ENCODE measurements at places on chromosomes 12 and 14.
A peak's percentile ranks its signal among the peaks of the same experiment; 100 is the strongest.

GRCh38 chr14:30681752-30682355 is 59.7 kb downstream of the SCFD1 start:
- DNase-seq = peak; percentile 7

DNA sequence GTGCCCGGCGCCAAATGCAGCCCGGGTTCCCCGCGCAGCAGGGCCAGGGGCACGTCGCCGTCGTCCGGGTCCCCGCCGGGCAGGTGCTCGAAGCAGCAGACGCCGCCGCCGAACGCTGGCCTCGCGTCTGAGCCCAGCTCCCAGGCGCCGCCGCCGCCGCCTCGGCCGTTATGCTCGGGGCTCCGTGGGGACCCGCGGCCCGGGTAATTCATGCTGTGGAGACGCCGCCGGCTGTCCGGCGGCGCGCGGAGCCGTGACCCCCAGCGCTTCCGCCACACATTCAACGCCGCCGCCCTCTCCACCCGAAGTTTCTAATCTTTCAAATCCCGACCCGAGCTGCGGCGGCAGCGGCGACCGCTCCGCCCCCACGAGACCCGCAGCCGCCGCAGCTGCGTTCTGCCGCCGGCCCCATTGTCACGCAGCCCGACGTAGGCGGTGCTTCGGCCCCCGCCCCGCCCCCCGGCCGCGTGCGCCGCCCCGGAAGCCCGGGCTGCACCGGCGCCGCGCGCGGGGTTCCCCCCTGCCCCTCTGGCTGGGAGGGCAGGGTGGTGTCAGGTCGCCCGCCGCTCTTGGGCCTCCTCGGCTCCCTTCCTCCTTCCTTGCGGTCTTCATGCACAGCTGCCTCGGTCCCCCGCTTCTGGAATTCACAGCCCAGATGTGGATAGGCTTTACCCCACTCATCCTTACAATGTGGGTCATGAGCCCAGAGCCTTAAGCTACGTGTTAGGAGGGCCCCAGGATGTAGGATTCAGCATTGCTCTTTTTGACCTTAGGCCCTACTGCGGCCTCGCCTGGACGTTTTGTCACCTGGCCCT is at the start of gene DDHD1:
Gene DDHD1, minus strand, starts transcription at position 437 of the 815 bp plus-strand sequence. Its CDS starts 225 bp downstream, at position 212.
- peak; percentile 44 for DNase-seq

DNA sequence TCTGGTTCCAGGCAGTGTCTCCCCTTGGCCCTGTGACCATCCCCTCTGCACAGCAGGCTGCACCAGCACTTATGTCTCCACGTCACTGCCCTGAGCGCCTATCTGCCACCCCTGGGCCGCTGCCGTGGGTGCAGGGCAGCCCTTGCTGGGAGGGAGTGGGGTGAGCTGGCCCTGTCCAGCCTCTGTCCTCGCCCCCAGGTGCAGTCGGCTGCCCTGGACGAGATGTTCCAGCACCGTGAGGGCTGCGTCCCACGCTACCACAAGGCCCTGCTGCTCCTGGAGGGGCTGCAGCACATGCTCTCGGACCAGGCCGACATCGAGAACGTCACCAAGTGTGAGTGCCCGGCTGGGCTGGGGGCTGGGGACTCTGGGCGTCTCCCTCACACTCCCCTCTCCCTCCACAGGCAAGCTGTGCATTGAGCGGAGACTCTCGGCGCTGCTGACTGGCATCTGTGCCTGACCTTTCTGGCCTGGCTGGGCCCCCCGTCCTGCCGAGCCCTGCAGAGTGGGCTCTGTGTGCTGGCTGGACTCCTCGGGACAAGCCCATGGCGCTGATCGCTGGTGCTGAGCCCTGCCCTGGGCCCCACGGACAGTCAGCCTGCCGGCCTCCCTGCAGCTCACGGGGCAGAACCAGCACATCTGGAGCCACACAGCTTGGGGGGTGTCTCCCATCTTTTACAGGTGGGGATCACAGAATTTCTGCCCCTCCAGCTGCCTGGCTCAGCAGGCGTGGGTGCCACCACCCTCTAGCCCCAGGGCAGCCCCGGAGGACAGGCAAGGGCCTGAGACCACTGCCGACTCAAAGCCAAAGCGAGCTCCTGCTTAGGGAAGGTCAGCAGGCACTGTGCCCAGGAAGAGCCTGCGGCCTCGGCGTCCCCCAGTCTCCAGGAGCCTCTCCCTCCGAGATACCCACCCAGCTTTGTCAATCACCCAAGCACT is 7.9 kb upstream of the PUS1 start:
- no peak for DNase-seq

DNA sequence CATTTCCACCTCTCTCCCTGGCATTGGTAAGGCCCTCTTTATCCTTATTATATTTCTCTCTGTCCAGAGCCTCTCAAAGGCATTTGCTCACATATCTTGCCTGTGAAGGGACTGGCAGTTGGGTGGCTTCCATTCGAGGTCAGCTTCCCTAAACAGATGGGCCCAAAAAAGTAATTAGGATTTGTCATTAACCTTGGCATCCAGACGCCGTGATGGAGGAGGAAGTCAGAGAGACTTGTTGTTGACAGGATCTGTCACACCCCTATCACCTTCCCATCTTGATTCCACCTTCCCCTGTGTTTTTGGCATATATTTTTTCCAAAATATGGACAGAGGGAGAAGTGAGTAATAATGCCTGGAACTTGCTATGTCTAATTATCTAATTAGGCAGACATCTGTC is 54.0 kb upstream of the OAS1 start:
- DNase-seq = peak; percentile 89

GRCh38 chr14:89773151-89773550 is 181.4 kb downstream of the EFCAB11 start:
- DNase-seq = no peak

GRCh38 chr14:99264691-99265450 is 7.1 kb downstream of the BCL11B start:
- no peak for DNase-seq

DNA sequence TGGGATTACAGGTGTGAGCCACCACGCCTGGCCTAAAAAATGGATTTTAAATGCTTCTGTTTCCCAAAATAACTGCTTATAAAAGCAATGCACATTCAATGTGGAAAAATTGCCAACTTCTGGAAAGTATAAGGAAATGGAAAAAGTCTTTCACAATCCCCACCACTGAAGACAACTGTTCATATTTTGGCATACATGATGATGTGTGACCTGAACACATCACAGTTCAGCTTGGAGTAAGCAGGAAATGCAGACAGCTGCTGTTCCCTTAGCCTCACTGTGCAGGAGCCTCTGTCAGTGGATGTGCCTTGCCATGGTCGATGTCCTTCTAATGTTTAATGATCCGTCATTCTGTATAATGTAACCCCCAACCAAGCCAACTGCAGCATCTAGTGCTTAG is 5.2 kb downstream of the MTERF2 start:
- no peak for DNase-seq

GRCh38 chr12:120999191-121000120 is 16.8 kb downstream of the C12orf43 start:
- no peak for DNase-seq

- DNase-seq = no peak
Measured at GRCh38 chr14:22549981-22550673, 38.9 kb downstream of the DAD1 start.

- no peak for DNase-seq
Measured at GRCh38 chr14:72901361-72901760, 7.5 kb upstream of the DPF3 start.

DNA sequence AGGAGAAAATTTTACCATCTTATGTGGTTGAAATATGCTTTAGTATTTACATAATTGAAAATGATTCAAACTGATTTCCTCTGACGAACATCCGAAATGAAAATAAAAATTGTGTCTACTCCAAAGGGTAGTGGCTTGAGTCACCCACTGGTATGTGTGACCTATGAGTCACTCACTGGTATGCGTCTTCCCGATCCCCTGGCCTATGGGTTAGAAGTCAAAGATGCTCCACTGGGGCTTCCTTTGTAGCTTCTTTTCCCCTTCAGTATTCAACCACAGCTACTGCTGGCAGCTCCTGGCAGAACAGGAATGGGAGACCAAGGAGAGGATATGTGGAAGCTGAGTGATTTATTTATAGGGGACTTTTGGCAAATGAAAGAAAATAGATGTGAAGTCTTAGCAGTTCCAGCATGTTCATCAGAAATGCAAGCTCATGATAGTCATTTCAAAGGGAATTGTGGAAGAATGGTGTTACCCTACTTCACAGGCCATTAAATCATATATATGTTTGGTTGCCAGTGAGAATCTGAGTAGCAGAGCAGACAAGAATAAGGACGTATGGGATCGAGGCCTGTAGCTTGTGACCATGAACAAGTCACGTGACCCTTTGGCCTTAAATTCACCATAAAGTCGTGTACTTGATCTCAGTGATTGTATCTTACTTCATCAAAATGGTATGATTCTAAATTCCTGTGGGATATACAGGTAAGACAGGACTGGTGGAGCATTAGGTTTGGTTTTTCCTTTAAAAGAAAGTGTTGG is 108.3 kb downstream of the CRADD start:
- no peak for DNase-seq

DNA sequence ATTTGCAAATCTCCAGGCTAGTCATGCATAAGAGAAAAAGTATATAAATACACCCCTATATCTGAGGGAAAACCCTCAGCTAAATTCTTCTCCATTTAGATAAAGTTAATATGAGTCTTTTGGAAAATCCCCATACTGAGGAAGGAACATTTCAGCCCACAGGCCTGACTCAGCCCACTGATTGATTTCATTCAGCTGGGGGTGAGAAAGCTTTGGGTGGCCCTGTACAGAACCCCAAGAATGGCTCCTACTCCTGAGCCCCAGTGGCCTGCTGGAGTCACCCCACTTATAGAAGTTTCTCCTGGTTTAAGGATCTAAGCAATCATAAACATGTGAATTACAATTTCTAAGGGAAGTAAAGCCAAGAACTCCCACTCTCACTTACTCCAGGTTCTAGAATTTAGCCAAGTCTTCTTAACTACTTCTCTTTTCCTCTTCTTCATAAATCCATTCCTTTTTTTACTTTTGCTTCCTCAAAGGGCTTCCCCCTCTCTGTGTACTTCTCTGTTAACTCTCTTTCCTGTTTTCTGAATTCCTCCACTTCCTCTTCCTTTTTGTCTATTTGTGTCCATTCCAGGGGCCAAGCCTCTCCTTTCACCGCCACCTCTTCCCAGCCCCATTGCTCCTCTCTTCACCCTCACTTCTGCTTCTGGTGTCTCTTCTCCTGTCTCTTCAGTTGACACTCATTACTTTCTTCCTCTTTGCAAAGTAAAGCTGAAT is 21.0 kb downstream of the RTN1 start:
- DNase-seq = no peak

- DNase-seq = no peak
Measured at GRCh38 chr14:71733210-71733883, 198.9 kb upstream of the RGS6 start.

- DNase-seq = no peak
Measured at GRCh38 chr12:54968181-54968730, 16.3 kb downstream of the TESPA1 start.

DNA sequence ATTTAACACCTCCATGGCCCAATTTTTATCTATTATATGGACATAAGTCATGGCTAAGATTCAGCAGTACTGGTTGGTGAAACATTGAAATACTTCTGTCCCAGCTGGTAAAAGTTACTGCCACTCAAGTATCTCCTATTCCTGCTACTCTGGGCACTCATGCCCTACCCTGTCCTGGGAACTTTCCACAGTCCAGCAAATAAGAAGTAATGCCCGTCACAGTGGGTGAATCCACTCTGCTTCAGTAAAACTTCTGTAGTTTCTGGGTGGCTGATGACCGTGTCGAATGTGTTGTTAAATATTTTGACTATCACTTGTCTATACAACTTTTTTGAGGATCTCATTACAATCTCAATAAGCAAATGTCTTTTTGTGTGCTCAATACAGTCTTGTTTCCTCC is 209.3 kb upstream of the IGF1 start:
- DNase-seq = no peak

DNA sequence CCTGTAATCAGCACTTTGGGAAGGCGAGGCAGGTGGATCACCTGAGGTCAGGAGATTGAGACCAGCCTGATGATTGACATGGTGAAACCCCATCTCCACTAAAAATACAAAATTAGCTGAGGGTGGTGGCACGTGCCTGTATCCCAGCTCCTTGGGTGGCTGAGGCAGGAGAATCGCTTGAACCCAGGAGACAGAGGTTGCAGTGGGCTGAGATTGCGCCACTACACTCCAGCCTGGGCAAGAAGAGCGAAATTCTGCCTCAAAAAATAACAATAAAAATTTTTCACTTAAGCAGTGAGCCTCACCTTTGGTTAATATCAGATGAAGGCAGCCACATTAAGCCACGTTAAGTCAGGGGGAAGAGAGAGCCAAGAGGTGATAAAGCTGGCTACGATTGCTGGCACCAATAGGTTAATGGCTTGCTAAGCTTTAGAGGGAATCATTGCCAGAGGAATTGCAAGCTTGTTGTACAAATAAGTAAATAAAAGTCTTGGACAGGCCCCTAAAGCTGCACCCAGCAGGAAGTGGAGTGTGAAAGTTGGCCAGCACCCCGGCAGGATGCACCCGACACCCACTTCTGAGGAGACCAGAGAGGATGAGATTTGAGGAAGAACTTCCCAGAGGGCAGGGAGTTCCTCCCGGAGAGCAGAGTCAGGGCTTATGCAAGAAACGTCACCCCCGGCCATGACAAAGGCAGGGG is 41.3 kb upstream of the TESC start:
- DNase-seq = no peak

GRCh38 chr14:65162031-65162430 is 59.7 kb upstream of the MAX start:
- DNase-seq = no peak

- DNase-seq = no peak
Measured at GRCh38 chr12:49533331-49533730, 5.5 kb upstream of the KCNH3 start.

DNA sequence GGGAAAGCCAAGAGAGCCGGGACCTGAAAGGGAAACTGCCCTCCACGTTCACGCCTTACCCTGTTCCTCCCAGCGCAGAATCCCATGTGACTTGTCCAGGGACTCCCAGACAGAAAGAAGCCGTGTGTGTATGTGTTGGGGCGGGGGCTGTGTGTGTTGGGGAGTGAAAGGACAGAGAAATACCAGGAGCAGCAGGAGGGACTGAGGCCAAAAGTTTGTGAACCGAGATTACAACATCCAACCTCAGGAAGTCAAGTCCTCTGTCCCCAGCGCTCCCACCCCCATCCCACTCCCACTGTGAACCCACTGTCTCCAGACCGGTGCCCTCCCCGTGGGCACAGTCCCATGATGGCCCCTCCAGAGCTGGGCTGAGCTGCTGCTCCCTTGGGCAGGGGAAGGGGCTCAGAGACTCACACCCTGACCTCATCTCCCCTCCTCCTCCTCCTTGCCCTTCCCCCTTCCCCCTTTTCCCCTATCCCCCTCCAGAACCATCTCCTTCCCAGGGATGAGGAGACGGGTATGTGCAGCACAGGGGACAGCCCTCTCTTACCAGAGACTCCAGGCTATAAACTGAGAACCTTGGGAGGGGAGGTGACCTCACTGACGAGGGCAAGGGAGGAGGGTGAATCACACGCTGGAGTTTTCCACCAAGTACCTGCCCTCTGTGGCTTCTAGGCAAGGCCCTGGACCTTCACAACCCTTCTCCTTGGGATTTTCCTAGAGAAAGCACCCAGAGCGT is at the start of gene SLC6A12:
Gene SLC6A12, minus strand, starts transcription at position 155 of the 739 bp plus-strand sequence. CDS start 4,171 bp downstream, outside the sequence.
- no peak for DNase-seq
